GM23248 (cell line): ENCODE measurements at places on chromosomes 16 and 17. TPM values are rescaled to one million over a fixed set of nuclear protein-coding genes. Genes with fewer than 3 reads are reported as not detected.

RAMP2 gene
- polyA plus RNA-seq = 2.3 and 2.4 TPM in 2 replicates

FA2H gene
- not detected in 2 replicates for polyA plus RNA-seq

NPLOC4 gene
- 51.4 and 51.5 TPM in 2 replicates for polyA plus RNA-seq

PRDM7 gene
- not detected in 2 replicates for polyA plus RNA-seq

EME1 gene
- 3.8 and 4.1 TPM in 2 replicates for polyA plus RNA-seq

AANAT gene
- 0.72 TPM in 1 of 2 replicates, not detected in the other for polyA plus RNA-seq

KRT9 gene
- polyA plus RNA-seq = not detected in 2 replicates

DLX4 gene
- polyA plus RNA-seq = 0.15 and 0.40 TPM in 2 replicates

GPRC5C gene
- 0.95 and 1.6 TPM in 2 replicates for polyA plus RNA-seq

KRT222 gene
- not detected in 2 replicates for polyA plus RNA-seq

FCSK gene
- polyA plus RNA-seq = 2.2 and 2.6 TPM in 2 replicates

PRAC2 gene
- not detected in 2 replicates for polyA plus RNA-seq

SPECC1 gene
- 1.5 and 1.9 TPM in 2 replicates for polyA plus RNA-seq

UBFD1 gene
- polyA plus RNA-seq = 47.7 and 50.2 TPM in 2 replicates

ZG16 gene
- polyA plus RNA-seq = not detected in 2 replicates

MYO1C gene
- 196 and 197 TPM in 2 replicates for polyA plus RNA-seq

NF1 gene
- 4.1 and 6.1 TPM in 2 replicates for polyA plus RNA-seq

SYT17 gene
- polyA plus RNA-seq = not detected in 2 replicates

CD300LB gene
- polyA plus RNA-seq = not detected in 2 replicates

CDRT15L2 gene
- polyA plus RNA-seq = not detected in 2 replicates

SHISA9 gene
- not detected in 2 replicates for polyA plus RNA-seq

CDH11 gene
- polyA plus RNA-seq = 263 and 264 TPM in 2 replicates

PIRT gene
- not detected in 2 replicates for polyA plus RNA-seq

HBA2 gene
- not detected in 2 replicates for polyA plus RNA-seq

TBL3 gene
- polyA plus RNA-seq = 46.8 and 52.0 TPM in 2 replicates

ITPRIPL2 gene
- polyA plus RNA-seq = 9.5 and 11.0 TPM in 2 replicates

ODAD4 gene
- polyA plus RNA-seq = 0.81 and 1.4 TPM in 2 replicates

KRT12 gene
- not detected in 2 replicates for polyA plus RNA-seq

CCL3 gene
- not detected in 2 replicates for polyA plus RNA-seq

C16orf87 gene
- 17.4 and 17.6 TPM in 2 replicates for polyA plus RNA-seq
